Hematopoietic multipotent progenitor cell treated with erythropoietin and hydrocortisone succinate and interleukin-3 and kit ligand, for 8 days (in vitro differentiated cells): ENCODE measurements at places on chromosomes 4 and X.

- DNase-seq, result no peak
These were observed 45.8 kb downstream of the TACR3 start for GRCh38 chr4:103673983-103674382.

DNA sequence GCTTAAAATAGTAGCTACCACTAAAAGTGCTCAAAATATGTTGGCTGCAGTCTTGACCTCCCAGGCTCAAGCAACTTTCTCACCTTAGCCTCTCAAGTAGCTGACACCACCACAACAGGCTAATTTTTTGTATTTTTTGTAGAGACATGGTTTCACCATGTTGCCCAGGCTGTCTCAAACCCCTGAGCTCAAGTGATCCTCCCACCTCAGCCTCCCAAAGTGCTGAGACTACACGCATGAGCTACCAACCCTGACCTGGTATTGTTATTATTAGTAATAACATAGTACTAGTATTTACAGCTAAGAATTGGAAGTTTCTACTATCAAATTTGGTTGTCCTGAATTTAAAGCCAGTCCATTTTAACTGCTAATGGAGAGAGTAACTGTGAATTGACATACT, 18.0 kb downstream of the STAP1 start:
- DNase-seq, result no peak

GRCh38 chr4:139656614-139657486, 8.8 kb upstream of the MGST2 start:
- DNase-seq, result peak; percentile 86

GRCh38 chr4:80072744-80073472, at the start of gene ANTXR2:
ANTXR2 (minus strand) TSS chr4:80073229; CDS start chr4:80072560, 669 bp downstream.
- DNase-seq, result peak; percentile 63

GRCh38 chrX:17931855-17932254, 70.8 kb upstream of the RAI2 start:
- DNase-seq, result no peak
